ENCODE measurements at places on chromosomes 5 and 9.
A peak's percentile ranks its signal among the peaks of the same experiment; 100 is the strongest.

DNA sequence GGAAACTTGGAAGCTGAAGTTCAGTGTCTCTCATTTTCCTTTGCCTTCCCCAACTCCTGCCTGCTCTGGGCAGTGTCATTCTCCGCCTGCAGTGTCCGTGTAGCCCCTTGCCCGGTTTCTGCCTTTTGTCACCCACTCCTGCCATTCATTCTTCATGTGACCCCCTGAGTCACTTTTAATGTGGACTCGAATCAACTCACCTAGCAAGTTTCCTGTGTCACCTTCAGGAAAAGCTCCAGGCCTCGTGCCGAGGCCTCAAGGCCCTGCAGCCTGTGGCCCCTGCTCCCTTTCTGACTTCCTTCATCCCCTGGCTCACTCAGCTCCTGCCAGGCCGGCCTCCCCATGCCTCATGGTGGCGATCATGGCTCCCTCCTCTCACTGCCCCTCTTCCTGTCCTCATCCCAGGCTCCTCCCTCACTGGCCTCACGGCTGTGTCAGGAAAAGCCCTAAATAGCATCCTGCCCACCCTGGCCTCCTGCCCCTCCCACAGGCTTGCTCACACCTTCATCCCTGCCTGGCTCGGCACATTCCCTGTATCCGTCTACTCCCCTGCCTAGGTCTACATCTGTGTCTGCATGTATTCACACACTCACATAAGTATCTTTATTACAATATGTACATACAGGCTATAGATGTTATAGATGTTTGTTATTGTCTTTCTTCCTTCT, 294.9 kb downstream of the MED10 start:
- DNase-seq, result peak; percentile 34

DNA sequence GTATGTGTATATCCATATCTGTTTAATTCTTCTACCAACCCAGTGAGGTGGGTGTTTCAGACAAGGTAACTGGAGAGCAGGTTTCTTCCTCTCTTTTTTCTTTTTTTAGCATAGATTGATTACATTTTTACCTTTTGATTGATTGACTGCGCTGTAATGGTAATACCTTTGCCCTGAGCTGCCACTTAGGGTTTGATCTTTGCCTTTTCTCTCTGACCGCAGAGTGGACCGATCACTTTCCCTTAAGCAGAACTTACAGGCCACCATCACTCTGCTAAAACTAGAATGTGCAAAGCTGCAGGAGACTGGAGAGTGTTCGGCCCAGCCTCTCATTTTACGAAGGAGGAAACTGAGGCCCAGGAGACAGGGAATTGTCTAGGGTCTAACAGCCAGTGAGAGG, 38.0 kb downstream of the RCL1 start:
- no peak for DNase-seq

GRCh38 chr9:121542025-121542424, 42.4 kb upstream of the GGTA1 start:
- no peak for DNase-seq

DNA sequence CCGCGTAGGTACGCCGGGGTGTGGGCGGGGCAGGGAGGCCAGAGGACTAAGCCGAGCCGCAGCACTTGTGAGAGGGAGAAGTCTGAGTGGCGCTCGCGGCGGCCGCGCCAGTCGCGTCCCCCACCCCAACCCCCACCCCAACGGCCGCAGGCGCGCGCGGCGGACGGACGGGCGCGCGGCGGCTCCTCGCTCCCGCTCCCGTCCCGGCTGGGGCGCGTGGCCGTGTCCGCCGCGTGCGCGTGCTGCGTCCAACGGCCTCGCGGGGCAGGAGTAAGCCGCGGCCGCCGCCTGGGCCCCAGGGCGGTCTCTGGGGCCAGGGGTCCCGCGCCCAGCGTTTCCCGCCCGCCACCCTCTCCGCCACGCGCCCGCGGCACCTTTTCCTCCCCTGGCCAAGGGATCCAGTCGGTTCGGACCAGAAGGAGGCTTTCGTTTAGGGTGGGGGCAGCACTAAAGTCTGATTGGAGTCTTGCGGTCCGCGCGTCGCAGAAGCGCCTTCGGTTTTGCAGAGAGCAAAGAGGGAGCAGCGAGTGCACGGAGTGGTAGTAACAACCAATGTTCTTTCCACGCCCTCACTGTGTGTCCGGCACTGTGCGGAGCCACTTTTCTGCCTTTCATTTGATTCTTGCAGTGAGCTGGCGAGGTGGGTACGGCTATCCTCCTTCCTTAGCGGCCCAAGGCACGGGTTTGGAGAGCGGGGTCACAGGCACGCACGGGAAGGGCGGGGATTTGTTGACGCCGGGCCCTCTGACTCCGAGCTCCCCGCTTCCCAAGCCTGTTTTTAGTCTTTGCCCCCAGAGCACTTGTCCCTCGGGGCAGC, 483 bp downstream of the G3BP1 start:
- peak; percentile 50 for DNase-seq

DNA sequence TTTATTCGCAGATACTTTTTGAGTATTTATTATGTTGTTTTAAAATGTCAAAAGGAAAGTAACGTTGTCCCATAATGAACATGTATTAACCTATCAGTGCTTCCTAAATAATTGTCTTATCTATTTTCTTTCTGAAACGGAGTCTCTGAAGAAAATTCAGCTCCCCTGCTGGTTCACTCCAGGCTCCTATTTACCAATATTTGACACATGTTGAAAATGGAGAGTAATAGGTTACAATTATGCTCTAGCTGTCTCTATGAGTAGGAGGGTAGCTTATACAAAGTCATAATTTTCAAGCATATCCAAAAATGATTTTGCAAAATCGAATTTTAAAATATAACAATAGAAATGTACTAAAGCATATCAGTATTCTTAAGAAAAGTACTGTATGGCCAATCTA, 844.1 kb downstream of the CDH18 start:
- no peak for DNase-seq

DNA sequence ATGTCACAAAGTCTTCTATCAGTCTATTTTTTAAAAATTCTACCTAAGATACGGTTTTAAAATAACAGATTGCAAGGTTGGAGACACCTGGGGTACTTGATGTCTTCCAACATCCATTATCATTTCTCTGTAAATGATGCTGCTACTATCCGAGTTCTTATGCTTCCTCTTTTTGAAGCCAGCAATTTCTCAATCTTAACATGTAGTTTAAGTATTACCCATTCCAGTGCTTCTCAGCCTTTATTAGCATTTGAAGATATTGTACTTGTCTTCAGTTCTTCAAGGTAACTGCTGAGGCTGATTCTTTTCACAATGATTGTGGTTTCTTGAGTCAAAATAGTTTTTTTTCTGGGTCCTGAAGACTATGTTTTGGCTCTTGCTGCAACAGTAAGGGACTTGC, 96.4 kb upstream of the SELENOP start:
- DNase-seq, result no peak

GRCh38 chr9:12778389-12778788, 3.6 kb downstream of the LURAP1L start:
- no peak for DNase-seq

GRCh38 chr5:125579182-125579581, 832.7 kb upstream of the ZNF608 start:
- DNase-seq, result no peak

GRCh38 chr5:86170194-86170593, 447.5 kb upstream of the COX7C start:
- DNase-seq, result no peak

- no peak for DNase-seq
Measured at GRCh38 chr9:75551861-75552260, 338.6 kb upstream of the PCSK5 start.

DNA sequence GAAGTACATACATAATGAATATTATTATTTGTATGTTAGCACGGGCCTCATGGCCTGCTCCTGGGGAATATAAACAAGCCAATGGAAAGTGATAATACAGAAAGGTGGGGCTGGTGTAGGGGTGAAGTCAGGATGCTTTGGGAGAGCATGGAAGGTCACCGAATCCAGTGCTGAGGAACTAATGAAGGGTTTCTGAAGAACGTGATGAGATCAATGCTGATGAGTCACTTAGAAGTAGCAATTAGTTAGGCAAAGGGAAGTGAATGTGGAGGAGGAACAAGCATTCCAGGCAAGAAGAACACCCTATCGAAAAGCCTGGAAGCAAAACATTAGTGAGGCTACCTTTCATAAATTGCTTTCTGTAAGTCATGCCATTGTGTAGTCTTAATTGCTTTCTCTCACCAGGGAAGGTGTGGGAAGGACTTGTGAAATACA, 2.1 kb downstream of the ANXA1 start:
- no peak for DNase-seq

DNA sequence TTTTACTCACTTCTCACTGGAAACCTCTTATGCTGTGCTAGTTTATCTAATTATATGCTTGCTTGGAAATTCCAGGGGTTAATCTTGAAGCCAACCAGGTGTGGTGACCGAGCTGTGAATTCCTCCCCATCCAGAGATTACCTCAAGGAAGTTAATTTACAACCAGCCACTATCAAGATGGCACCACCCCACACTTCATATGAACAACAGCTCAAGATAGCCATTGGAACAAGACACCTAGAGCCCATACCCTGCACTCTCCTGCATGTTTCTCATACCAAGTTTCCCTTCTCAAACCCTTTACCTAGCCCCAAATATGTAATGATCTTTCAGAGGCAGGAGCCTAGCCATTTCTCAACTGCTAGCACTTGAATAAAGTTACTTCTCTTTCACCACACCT, 2156.9 kb upstream of the C9orf72 start:
- DNase-seq, result no peak

- DNase-seq, result peak; percentile 39
Measured at GRCh38 chr9:133709015-133709611, 29.0 kb downstream of the SARDH start.

DNA sequence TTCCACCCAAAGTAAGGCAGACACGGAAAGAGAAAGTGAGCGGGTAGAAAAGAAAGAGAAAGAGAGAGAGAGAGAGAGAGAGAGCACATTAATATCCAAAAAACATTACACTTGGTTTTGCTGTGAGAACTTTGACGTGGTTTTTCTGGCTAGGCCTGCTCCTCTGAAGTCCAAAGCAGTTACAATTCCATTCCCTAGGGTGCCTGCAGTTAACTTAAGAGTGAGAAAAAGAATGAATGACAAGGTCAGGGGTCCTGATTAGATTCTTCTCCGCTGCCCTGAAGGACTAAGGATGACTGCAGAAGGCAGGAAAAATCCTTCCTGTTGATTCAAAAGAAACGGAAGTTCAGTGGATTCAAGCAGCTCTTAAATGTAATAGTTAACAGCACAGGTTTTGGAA, 589.8 kb downstream of the PRELID2 start:
- DNase-seq, result no peak

DNA sequence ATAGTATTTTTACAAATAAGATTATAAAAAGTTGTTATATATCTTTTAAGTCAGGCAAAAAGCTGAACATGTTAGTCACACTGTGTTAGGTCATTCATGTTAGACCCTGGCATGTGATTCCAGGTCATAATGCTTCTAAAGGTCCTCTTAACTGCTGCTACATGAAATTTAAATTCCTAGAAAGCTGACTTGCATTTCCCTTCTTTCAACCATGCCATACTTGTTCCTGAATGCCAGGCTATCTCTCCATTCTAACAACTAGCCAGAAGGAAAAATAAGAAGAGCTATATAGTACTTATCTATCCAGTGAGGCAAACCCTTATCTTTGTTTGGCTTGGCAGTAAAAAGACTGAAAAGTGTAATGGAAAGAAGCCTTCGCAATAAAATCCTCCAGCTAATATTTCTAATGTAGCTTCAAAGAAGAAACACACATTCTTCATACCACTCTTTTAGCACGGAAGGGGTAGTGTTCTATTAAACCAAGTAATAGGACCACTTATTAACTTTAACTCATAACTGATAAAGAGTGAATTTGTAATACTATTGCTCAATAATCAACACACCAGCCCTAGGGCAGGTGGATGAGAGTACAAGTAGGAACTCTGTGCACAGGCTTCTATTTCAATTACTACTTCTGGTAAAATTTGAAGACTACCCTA, 310.2 kb downstream of the PDE4D start:
- no peak for DNase-seq

GRCh38 chr9:135002336-135002735, 84.6 kb upstream of the FCN1 start:
- no peak for DNase-seq

DNA sequence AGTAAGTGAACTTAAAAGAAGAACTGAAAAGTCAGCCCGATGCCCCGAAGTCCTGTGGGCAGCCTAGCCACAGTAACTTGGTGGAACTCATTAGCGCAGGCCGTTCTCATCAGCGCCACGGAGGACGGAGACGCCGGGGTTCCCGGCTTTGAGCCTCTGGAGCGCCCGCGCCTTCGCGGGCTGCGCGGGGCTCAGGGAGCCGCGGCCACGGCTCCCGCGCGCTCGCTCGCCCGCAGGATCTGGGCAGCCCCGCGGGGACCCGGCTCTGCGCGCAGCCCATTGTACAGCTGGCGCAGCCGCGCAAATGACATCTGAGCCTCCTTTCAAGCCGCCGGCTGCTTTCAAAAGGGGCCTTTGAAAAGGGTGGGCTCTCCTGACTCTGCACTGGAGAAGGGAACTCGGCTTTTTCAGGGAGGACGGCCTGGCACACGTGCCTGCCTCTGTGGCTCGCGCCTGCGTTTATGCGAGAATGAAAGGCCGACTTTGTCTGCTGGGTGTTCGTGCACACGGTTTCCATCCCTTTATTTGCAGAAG, 40.7 kb downstream of the TLR4 start:
- DNase-seq, result peak; percentile 64

- no peak for DNase-seq
Measured at GRCh38 chr9:34139477-34140146, 13.1 kb upstream of the DCAF12 start.

DNA sequence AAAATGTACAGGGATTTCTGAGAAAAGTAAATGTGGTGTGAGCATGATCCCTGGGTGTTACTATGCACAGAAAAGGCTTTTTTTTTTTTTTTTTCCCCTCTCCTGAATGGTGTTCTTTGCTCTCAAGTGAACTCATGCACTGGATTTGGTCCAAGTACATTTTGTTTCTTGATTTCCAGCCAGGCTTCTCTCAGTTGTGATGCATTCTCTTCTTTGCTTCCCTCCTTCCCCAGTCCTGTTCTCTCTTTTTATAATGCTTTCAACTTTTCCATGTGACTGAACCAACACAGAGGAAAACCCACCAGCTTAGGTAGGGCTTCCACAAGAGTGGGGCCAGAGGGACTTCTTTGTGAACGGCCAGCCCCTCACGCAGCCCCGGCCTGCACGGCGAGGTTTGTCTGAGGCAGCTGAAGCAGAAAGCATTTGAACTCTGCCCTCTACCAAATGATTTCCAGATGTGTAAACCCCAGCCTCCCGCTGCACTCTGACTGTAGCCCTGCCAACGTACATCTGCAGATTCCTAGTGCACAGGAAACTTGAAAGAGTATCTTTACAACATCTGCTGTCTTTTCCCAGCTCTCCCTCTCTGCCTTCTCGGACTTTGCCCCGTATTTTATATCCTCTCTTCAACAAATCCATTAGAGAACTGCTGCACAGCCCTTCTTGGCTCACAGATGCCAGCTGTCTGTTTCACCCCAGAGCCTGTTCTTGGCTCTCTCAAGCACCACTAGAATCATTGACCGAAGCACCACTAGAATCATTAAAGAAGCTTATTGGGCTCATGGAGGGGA, 71.8 kb upstream of the CD180 start:
- peak; percentile 17 for DNase-seq

DNA sequence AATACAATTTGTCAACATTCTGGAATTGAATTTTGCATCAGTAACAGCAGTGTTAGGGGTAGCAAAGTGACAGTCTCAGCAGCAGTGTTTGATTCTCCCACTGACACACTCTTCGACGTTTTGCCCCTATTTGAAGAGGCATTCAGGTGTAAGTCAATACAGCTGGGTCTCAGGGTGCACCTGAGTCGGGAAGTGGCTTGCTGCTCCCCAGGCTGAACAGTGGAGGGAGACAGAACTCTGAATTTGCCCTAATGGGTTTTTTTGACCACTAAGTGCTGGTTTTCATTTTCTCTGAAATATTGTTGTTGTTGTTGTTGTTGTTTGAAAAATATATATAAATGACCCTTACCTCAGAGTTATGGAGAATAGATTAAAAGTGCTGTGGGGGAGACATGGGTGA, 223.2 kb downstream of the TLR4 start:
- DNase-seq, result no peak

GRCh38 chr5:6568383-6568782, 64.5 kb downstream of the NSUN2 start:
- DNase-seq, result peak; percentile 51

Data from glutamatergic neuron (in vitro differentiated cells).